ENCODE measurements at places on chromosomes 11 and 22.

- DNase-seq = peak; percentile 66
Observed at GRCh38 chr11:128884703-128885338, 6.3 kb upstream of the KCNJ5 start.

DNA sequence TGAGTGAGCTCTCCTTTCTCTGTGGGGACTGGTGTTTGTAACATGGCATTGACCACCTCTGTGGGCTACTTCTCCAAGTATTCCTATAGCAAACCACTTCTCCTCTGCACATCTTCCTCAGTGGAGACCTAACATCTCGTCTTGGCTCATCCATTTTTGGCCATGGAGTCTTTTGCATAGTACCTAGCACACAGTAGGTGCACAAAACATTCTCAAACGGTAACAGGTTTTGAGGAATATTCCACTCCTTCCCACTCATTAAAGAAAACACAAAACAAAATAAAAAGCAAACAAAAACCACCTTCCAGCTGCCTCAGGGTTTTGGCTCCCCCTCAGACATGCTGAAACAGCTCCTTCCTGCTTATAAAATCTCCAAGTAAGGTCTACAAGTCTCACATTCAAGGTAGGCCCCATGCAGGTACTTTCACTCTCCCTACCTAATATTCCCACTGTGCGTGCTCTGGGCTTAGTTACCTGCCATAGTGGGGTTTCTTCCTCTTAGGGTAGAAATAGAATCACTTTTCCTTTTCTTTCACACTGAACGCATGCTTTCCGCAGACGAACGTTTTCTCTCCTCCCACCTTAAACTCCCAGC is 132.4 kb downstream of the RBFOX2 start:
- no peak for DNase-seq

DNA sequence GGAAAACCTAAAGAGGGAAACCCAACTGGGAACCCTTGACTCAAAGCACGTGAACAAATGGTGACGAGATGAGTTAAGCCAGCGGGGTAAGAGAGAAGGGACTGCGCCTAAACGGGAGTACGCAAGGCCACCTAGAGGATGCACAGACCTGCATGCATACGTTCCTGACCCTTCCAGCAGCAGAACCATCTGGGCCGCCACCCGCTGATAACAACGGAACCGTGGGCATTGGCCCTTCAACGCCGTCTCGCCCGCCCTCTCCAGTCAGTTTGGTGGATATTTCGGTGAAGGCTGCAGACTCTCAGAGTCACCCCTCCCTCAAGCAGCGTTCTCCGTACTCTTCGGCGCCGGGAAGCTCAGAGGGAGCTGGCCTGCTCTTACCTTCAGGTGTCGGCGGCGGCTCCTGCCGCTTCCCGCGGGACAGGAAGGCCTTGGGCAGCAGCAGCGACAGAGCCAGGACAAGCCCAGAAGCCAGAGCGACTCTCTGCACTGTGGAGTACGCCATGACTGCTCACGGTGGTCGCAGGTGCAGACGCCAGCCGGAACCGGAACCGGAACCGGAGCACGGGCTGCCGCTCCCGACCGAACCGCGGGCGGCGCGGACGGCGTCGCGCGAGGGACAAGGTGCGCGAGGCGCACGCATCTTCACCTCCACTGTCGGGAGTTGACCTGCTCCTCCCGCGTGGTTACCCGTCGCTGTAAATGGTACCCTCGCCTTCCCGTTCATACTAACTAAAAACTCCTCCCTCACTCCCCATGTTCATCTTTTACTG is at the start of gene RIC3:
Gene RIC3, minus strand, starts transcription at position 541 of the 773 bp plus-strand sequence. Its CDS starts 36 bp downstream, at position 505.
- no peak for DNase-seq

- no peak for DNase-seq
Observed at GRCh38 chr11:130721736-130722135, 194.5 kb downstream of the SNX19 start.

DNA sequence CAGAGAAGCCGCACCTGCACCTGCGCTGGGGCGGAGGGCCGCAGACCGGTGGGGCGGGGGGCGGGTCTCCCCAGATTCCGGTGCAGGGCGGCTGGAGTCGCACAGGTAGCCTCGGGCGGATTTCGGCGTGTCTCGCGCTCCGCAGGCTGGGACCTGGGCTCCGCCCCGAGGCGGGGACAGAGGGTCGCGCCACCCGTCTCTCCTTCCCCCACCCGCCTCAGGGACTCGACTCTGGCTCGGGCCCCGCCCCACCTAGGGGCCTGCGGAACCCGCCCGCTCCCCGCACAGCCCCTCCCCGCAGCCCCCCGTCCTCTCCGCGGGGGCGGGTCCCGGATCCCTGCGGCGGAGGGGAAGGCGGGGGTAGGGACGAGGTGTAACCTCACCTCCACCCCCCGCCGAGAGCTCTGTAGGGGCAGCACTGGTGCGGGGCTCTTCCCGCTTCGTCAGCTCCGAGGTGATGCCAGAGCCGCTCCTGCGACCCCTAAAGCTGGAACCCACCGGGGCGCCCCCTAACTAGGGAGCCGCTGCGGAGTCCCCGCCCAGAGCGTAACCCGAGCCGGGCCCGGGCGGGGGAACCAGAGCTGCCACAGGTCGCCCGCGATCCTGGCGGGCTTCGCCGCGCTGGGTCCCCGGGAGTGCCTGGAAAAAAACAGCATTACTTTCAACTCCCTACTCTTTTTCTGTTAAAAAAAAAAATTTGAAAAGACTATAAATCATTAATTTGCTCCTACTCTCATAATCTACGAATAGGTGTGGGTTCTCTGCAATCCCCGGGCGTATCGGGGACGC is at the start of gene SLC29A2:
Gene SLC29A2, minus strand, starts transcription at position 134 of the 789 bp plus-strand sequence. CDS start 169 bp downstream, outside the sequence.
- DNase-seq = peak; percentile 68

GRCh38 chr11:125250318-125251213 is 86.0 kb downstream of the PKNOX2 start:
- DNase-seq = no peak

DNA sequence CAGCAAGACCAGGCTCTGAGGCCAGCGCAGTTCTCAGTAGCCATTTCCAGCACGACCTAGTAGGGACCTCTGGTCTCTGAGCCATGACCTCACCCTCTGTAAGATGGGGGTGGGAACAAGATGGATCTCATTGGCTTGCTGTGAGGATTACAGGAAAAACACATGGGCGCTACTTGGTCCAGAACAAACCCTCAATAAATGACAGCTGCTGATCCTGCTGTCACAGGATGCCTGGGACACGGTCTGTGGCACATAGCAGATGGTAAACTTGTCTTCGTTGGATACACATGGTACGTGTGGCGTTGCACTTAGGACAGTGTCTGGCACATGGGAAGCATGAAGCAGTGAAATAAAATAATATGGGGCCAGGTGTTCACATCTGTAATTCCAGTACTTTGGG is 4.5 kb upstream of the KCTD17 start:
- no peak for DNase-seq

GRCh38 chr22:35611891-35612576 is 5.1 kb downstream of the MB start:
- no peak for DNase-seq

GRCh38 chr11:8631395-8632118 is 37.5 kb upstream of the STK33 start:
- DNase-seq = no peak

- no peak for DNase-seq
Observed at GRCh38 chr11:76241243-76242000, 35.1 kb upstream of the WNT11 start.

GRCh38 chr11:71387784-71388636 is 60.2 kb downstream of the DHCR7 start:
- no peak for DNase-seq

DNA sequence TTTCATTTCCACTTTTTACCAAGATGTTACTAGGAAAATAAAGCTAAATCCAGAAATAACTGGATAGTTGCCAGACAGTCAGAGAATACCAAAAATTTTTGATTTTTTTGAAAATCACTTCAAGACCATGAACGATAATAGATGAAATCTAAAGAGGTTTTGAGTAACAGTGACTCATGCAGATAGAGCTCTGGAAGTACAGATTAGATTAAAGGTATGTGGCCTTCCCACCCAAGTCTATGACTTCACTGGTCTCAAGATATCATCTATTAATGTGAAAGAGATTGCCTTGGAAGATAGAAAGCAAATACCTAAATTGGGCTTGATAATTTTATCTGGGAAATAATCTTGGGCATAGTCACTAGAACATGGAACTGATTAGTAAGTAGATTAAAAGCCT is 415.9 kb downstream of the METTL15 start:
- DNase-seq = no peak

- DNase-seq = no peak
Observed at GRCh38 chr11:88377144-88377543, 39.6 kb upstream of the CTSC start.

GRCh38 chr11:65882120-65883057 is 2.8 kb downstream of the CTSW start:
- no peak for DNase-seq

- no peak for DNase-seq
Observed at GRCh38 chr11:95723361-95723942, 66.1 kb downstream of the FAM76B start.

- peak; percentile 12 for DNase-seq
Observed at GRCh38 chr22:17773606-17774205, 563 bp downstream of the BID start.

GRCh38 chr11:2084721-2085120 is 54.5 kb downstream of the IGF2 start:
- no peak for DNase-seq

DNA sequence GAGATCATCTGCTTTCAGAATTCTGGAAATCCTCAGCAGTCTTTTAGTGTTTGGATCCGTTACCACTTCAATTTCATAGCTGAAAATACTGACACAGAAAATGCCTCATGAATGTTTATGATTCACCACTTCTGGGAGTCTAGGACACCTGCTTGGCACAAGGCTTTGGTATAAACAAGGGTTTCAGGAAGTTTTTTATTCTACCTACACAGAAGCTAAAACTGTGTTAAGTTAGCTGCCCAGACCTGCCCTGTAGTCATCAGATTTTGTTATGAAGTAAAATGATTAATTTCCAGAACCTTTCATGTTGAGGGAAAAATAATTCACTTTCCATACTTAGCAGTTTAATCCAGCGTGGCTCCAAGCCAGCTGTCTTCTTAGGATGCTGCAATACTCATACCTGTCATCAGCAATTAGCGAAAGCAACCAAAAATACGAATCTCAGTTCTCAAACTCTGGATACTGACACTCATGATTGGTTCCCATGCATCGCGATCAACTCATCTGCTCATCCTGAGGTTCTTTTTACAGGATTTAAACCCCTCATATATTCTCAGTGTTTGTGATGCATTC is 458.5 kb upstream of the CCDC90B start:
- no peak for DNase-seq

- no peak for DNase-seq
Observed at GRCh38 chr11:96254087-96254486, 88.9 kb downstream of the MAML2 start.

- no peak for DNase-seq
Observed at GRCh38 chr11:128613300-128613995, 26.1 kb upstream of the ETS1 start.

DNA sequence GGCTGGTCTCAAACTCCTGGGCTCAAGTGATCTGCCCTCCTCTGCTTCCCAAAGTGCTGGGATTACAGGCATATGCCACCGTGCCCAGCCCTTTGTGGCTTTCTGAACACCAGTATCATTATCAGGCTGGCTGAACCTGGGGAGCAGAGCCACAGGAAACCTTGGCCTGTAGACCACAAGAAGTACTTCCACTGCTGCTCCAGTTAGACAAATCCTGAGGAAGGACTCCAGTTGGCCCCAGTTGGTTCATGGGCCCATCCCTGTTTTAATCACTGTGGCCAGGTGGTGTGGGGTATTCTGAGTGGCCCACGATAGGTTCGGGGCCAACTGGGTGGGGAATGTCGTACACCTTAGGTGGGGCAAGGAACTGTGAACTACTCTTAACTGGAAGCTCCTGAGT is 5.5 kb upstream of the DUSP18 start:
- DNase-seq = no peak

DNA sequence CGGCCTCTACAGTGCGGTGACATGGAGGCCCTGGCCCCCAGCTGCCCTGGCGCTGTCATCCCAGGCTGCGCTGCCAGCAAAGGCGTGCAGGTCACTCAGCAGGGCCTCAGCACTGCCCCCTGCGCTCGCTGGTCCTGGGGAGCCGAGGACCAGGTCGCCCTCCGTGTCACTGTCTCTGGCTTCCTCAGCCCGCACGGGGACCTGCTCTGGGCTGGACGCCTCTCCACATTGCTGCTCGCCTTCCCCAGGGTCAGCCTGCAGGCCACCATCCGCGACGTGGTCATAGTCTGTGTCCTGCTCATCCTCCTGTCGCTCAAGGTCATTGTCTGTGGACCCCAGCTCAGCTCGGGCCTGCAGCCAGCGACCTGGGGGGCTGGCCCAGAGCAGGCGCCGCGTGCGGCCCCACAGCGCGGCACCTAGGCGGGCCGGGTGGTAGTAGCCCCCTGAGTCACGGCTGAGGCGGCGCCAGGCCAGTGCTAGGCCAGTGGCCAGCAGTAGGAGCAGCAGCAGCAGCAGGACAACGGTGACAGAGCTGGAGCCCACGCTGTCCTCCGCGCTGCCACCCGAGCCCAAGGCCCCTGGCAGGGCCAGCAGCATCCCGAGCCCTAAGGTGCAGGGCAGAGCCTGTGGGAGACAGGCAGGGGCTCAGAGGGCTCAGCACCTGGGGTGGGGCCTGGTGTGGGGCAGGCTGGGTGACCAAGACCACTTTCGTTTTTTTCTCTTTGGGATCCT is 1.6 kb downstream of the PTPRCAP start:
- no peak for DNase-seq

GRCh38 chr11:122633219-122633829 is 22.2 kb upstream of the UBASH3B start:
- peak; percentile 34 for DNase-seq

- DNase-seq = no peak
Observed at GRCh38 chr11:105179542-105180278, 40.1 kb upstream of the CARD18 start.

DNA sequence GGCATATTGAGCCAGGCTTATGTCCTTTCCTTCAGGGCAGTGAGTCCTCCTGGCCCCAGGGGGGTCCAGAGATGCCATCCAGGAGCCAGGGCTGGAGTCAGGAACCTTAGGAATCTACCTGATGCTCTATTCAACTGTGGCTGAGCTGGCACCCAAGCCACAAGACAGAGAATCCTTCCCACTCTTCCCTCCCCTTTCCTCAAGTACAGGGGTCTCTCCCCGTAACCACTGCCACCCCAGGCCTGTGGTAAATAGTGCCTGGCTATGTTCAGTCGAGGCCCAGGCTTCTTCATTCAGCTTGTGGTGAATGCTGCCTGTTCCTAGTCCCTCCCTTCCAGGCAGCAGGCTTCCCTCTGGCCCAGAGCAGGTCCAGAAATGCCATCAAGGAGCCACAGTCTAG is 45.5 kb upstream of the THY1 start:
- DNase-seq = no peak

DNA sequence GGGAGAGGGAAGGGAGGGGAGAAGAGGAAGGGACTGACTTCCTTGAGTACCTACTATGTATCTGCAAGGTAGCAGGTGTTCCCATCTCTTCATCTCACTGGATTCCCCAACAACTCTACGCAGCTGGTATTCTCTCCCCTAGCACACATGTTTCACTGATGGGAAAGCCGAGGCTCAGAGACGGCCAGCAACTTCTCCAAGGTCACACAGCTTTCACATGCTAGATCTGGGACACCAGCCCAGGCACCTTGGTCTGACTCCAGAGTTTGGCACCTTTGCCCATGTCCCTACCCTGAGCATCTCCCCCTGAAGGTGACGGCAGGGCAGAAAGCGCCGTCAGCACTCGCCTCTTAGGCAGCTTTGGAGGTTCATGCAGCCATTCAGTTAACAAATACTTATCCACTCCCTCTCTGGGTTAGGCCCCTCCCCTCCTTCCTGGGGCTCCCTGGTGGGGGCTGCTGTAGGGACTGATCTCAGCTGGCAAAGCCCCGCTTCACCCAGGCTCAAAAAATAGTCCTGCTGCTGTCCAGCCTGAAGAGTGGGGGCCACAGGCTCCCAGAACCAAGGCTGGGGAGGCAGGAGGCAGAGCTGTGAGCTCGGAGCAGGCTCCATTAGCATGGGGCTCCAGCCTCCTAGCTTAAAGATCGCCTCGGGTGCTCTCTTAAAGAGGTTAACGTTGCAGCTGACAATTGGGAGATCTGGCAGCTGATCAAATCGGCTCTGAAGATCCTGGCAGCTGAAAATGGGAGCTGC is 79.4 kb downstream of the IGLL1 start:
- DNase-seq = no peak
